Suppressor macrophage treated with lipopolysaccharide for 1 hour (primary cell): ENCODE measurements at places on chromosomes 5 and 9.

DNA sequence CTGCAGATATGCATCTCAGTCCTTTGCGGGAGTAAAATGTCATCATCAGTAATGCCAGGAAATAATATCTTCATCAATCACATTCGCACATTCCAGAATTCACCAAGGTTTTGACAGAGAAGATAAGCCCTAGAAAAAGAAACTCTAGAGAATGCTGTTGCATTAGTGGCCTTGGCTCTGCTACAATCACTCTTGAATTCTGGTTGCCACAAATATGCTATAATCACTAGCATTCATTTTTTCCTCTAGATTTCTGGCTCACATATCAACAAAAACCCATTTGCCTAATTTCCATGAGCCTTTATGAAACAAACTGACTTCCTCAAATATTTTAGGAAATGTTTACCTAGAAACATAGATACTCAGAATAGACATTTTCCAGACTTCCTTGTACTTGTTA is 653.4 kb downstream of the ANXA1 start:
- DNase-seq, result no peak

DNA sequence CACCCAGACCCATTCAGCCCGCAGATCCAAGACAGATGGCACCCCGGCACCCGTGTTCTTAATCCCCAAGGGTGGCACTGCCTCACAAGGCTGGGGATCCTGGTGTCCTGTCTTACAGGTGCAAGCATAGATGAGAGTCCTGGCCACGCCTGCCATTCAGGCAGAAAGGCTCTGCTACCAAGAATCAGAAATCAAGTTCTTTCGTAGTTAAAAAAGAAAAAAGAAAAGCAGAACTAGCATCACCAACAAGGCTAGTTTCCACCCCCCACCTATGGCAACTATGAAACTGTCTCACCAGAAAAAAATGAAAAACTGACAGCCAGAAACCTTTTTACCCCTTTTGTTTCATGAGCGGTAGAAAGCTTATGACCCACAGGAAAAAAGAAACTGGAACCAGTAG is 170.4 kb downstream of the SYK start:
- DNase-seq, result no peak

DNA sequence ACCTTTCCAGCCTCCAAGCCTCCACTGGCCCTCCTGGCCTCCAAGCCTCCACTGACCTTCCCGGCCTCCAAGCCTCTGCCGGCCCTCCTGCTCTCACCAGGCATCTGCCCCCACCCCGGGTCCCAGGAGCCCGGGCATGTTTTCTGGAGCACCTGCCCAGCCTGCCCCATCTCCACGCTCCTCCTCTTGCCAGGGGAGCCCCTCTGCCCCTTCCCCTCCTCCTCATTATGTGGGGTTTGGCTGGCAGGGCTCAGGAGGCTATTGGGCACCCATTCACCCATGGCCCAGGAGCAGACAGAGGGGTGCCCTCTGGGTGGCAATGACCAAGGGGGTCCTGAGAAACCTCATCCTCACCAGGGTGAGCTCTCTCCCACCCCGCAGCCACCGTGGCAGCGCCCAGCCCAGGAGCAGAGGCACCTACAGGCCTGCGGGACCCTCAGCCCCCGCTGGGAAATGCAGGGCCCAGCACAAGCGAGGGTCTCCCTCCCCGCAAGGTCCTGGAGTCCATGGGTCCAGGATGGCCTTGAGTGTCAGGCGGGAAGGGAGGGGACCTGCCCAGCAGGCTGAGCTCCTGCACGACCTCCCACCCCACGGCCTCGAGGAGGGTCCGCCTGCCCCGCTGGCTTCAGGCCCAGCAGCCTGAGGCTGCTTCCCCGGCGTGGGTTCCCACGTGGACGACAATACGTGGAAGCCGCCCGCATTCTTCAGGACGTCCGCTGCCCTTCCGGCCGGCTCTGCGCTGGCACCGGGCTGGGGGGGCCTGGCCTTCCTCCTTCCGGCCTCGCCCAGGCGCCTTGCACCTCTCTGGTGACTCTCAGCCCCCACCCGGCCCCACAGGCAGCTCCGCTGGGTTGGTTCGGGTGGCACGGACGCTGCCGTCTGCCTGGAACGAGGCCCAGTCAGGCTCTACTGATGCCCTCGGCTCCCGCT is 51.4 kb upstream of the NRARP start:
- no peak for DNase-seq

- DNase-seq, result no peak
Measured at GRCh38 chr5:107153283-107153682, 517.5 kb downstream of the EFNA5 start.

DNA sequence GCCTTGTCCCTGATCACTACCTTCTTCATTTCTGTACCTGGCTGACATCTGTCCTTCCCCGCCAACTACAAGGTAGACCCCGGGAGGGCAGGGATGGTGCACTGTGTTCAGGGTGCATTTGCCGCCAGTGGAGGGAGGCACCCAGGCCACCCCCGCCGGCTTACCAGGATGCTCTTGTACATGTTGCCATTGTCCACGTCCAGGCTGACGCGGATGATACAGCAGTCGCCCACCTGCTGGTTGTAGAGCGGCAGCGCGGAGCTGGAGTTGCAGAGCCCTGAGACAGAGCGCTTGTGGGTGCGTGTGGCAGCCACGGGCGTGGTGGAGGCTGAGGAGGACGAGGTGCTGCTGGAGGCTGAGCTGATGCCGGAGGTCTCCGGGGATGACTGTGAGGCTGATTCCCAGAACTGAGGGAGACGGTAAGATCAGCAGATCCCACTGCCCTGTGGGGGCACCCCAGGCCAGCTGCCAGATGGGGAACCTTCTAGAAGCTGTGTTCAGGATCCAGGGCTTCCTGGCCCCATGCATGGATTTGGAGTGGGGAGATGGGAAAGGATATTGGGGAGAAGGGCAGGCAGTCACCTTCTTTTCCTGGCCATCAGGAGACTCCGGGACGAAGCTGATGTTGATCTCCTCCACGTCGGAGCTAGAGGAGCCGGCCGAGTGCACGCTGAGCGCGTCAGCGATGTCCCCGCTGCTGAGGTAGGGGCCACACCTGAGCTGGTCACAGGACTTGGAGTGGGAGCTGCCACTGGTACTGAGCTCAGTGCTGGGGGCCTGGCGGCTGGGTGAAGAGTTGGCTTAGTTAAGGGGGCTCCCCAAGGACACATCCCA is 19.5 kb downstream of the RALGDS start:
- DNase-seq, result no peak

DNA sequence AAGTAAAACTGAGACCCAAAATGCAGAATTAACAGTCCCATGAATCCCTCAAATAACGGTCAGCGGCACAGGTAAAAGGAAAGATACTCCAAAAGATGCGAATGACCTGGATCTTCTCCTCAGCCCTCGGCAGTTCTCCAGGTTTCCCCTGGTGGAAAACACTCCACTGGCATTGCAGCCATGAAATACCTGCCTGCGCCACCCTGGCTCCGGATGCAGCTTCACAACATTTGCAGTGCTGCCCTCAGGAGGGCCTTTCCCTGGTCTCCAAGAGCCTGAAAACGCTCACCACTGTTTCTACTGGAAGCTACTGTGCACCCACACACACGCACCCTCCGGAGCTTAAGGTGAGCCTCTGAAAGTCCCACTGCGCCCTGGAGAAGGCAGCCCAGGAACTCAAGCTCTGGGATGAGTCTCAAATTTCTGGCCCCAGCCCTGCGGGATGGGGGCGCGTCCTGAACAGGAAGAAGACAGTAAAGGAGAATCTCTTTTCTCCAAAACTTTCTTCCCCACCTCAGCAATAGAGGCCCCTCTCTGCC is 612 bp downstream of the UGT3A2 start:
- no peak for DNase-seq

DNA sequence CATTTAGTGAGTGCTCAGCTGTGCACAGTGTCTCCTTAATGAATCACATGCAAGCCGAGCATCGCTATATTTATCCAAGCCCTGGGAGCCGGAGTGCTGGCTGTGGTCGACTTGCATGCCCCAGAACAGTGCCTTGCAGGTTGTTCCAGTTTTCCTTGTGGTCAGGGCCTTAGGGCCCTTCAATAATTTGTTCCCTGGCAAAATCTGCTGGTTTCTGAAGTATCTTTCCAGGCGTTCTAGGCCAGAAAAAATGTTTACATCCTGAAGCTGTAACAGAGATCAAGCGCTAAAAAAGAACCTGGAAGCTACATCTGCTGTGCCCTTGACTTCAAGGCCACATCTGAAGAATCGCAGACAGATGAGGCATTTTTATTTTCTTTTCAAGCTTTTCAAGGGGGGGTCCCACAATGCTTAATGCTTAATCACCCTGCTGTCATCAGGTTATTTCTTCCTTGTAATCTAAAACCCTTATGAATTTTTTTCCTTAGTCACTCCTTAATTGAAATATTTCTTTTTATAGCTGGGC is 105.8 kb downstream of the DOCK2 start:
- no peak for DNase-seq

GRCh38 chr5:1815881-1816292 is 14.7 kb downstream of the NDUFS6 start:
- no peak for DNase-seq

DNA sequence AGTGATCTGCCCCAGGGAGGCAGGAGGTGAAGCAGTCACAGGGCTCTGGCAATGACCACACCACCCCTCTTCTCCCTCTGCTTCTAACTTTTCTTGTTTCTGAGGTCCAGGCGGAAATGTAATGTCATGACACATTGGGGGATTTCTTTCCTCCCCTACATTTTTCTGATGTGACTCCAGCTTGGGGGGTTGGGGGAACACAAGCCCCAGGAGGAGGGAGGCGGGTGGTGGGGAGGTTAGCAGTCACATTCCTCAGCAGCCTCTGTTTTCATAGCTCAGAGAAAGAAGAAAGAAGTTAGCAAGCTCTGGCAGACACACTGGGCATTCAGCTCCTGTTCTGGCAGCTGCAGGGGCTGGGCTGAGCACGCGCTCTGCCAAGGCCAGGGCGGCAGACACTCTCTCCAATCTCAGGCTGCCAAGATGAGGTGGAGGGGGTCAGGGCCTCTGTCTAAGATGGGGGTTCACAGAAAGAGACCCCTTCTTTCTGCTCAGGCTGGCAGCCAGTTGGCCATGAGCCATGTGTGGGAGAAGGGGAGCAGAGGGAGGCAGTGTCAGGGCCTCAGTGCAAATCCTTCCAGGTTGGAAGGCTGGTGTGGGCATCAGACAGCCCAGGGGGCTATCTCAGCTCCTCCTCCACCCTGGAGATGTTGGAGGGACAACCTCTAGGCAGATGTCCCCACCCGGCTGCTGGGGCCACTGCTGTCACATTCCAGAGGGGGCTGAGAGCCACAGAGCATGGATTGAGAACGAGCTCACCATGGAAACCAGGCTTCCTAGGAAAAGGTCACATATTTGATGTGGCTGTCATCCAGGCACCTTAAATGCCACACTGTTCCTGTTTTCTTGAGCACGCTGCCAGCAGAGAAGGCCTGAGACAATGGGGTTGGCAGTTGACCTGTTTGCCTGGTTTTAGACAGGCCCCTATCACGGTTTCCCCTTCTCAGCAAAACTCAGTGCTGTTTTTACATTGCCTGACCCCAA is 20.1 kb upstream of the PFDN1 start:
- DNase-seq, result peak; percentile 60

GRCh38 chr5:83639911-83640310 is 80.7 kb downstream of the HAPLN1 start:
- no peak for DNase-seq

DNA sequence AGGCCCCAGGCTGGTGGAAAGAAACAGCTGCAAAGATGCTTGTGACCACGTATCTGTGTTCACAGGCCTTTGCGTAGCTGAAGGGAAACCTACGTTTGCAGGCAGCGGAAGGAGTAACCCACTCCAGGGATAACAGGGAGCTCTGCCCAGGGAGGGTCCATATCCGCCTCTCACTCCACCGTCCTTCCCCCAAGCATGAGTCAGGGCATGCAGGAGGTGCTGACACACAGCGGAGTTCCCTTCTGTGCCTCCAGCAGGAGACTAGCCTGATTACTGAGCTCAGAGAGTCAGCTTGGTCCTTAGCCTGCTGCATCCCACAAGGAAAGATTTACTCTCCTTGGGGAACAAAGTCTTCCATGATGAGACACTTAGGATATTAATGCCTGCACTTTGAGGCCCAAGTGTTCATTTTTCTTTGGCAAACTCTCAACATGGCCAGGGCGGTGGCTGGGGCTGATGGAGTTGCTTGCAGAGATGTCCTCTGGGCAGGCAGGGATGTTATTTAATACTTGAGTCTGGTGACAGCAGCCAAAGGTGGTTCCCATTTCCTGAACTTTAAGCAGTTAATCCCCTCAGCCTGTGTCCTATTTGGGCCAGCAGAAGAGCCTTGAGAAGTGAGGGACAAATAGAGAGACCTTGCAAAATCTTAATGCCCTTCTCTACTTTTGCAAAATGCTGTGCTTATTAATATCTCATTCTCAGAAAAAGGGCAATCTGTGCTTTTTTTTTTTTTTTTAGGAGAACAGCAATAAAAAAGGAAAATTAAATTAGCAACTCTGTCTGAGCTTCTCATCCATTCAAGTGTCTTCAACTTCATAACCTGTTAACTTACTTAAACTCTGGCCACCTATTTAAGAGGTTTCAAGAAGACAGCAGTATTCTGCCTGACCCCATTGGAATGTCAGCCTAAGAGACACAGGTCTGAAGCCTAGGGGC is 222.1 kb downstream of the HSPA4 start:
- peak; percentile 22 for DNase-seq

DNA sequence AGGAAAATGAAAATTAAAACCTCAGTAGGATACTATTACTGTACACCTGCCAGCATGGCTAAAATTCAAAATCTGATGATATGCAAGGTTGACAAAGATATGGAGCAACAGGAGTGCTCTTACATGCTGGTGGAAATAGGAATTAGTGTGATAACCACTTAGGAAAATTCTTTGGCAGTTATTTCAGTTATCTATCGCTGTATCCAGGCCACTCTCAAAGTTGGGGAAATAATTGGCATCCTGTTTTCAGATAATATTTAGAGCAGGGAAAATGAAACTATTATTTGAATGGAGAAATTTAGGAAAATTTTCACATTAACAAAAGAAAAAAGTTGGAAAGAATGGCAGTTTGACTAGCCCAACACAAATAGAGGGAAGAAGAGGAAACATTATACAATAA is 50.9 kb downstream of the KIAA1958 start:
- DNase-seq, result no peak

DNA sequence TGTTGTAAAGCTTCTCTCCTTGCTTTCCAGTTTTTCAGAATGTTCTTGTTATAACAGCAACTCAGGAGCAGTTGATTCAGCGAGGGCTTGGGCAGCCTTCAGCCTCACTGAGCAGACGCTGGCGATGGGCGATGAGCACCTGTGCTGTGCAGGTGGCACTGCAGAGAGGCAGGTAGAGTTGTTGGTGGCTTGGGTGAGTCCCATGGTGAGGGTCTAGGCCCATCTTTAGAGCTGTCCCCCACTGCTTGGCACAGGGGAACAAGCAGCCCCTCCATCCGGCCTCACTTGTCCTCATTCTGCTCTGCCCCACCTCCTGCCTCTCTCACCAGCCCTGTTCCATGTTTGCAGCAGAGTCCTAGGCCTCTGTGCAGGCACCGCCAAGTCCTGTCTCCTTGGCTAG is 6.1 kb upstream of the CXCL14 start:
- DNase-seq, result no peak

DNA sequence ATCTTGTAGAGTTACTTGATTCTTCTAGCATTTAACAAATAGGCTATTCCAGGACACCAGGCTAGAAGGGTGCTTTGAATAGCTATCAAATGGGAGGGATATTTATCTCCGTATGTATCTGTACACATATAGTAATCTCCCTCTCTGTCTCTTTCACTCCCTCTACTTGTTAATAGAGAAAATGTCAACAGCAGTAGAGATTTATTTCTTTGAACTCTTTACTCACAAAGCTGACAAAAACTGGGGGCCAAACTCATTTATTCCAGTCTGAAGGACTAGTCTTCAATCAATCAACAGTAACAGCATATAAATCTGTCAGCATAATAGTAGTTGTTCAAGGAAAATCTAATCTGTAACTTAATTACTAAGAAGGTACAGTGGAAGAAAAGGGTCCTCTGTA is 78.2 kb upstream of the FER start:
- DNase-seq, result no peak
